Posterior vena cava (tissue), 2 donors: ENCODE measurements at places on chromosomes 3 and 15.

- DNase-seq = no peak
Measured at GRCh38 chr3:32340611-32341365, 50.9 kb upstream of the CMTM7 start.

GRCh38 chr3:179336345-179336929 is 11.1 kb upstream of the MFN1 start:
- DNase-seq = no peak

GRCh38 chr3:33131331-33132018 is 17.7 kb downstream of the CRTAP start:
- DNase-seq = no peak

GRCh38 chr3:154548341-154548740 is 118.4 kb upstream of the GPR149 start:
- DNase-seq = no peak

- DNase-seq = no peak
Measured at GRCh38 chr15:38202361-38202760, 50.3 kb upstream of the SPRED1 start.

GRCh38 chr3:35658686-35659085 is 19.4 kb downstream of the ARPP21 start:
- DNase-seq = no peak

- no peak for DNase-seq
Measured at GRCh38 chr3:194521510-194522260, 34.9 kb upstream of the ATP13A3 start.

DNA sequence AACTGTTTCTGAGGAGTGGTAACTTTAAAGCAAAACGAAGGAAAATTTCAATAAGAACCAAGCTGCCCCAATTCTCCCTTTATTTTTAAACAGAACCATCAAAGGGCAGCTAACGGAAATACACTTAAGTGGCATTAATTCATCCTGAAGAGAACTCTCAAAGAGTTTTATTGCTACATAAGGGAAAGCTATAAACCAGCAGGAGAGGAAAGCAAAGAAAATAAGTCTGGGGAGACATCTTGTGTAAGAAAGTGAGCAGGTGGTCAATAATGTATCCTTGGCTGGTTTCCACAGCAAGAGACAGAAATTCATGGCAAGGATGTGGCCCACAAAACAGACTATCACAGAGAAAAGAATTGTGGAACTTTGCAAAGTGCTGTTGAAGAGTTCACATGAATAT is 40.0 kb upstream of the CMSS1 start:
- no peak for DNase-seq

DNA sequence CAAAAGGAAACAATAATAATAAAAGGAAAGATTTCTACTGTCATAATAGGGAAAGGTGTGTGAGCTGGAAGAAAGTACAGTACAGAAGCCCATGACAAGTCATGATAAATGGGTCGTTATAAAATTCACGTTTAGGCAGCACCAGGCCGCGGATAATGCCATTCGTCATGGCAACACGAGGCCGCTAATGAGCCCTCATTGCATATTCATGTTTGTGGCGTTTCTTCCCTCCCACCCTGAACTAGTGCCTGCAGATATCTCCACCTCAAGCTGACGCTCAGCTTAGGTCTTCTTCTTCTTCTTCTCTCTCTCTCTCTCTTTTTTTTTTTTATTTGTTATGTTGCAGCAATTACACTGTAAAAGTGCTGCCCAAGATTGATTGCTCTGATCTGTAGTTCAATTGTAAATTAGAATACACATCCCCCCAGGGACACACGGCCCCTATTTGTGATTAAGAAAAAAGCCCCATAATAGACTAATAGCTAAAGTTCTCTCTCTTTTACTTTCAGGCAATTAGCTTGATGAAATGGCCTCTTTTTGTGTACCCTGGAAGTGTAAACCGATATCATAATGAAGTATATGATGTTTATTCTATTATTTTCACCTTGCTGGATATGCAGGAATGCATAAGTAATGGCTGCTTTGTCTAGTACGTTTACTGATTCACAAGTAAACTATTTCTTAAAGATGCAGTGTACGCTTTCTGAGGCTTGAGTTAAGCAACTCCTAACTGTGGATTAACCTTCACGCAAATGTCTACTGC is 61.9 kb upstream of the NR2F2 start:
- no peak for DNase-seq

DNA sequence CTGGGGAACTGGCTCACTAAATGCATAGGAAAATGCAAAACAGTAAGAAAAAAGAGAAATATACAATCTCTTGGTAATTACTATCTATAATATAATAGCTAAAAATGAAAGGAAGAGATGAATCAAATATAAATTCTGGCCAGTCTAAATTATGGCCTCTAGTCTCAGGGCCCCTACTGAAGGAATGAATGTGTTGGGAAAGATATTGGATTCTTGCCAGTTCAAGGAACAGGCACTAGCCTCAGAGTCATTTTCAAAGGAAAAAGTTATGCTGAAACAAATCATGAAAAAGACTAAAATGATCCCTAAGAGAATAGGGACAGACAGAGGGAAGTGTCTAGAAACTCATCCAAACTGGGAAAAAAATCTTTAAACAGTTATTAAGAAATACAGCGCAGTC is 62.4 kb downstream of the C3orf80 start:
- DNase-seq = no peak

GRCh38 chr3:131371688-131372066 is 9.9 kb upstream of the NUDT16 start:
- DNase-seq = no peak

DNA sequence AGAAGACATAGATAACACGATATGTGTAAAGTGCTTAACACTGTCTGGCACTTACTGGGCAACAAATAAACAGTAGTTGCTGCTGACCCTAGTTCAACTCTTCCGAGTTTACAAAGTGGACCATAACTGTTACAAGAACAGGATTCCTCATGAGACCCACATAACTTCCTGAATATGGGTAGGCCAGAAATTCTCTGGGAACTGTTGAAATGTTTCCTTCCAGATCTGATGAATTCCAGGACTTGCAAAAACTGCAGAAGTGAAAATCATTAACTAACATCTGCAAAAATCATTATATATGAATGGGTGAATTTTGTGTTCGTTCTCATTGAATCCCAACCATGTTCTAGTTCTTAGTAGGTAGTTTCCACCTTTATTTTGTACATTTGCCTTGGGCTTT is 181.7 kb upstream of the MME start:
- no peak for DNase-seq

GRCh38 chr3:162512488-162512887 is 1015.9 kb downstream of the OTOL1 start:
- DNase-seq = no peak

DNA sequence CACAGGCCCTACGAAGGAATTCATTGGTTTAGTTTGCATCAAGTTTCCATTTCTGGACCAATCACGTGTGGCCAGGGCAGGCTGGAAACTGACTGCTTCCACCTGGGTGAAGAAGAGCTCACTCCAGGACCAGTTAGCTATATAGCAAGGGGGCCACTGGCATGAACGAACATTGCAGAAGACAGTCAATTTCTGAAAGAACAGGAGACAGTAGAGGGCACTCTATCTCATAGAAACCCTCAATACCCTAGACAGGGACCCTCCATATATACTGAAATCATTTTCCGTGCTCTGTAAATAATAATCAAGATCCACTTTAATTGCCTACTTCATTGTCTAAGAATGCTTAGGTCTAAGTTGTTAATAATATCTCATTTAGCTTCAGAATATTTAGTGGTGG is 215.6 kb downstream of the CADPS start:
- DNase-seq = no peak

GRCh38 chr3:32500231-32500630 is 2.4 kb downstream of the CMTM6 start:
- no peak for DNase-seq

DNA sequence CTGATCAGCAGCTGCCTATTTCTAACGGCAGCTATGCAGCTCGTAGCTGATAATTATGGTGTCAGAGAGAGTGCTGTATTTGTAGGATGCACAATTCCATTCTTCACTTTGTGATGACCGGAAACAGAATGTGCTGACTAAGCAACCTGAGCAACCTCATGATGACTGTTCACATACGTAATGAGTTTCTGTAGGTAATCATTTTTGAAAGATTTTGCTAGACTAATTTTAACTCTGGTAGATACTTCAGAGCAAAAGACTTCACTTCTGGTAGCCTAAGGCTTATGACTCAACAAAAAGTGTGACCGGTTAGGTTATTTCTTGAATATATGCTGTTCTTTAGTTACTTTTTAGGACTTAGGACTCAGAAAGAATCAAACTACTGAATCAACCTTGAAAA is 567.7 kb downstream of the NAALADL2 start:
- no peak for DNase-seq

- no peak for DNase-seq
Measured at GRCh38 chr15:60819860-60820259, 340.9 kb upstream of the ICE2 start.

GRCh38 chr3:155031186-155031585 is 48.9 kb upstream of the MME start:
- no peak for DNase-seq

- no peak for DNase-seq
Measured at GRCh38 chr3:138332472-138333073, 2.9 kb upstream of the NME9 start.

GRCh38 chr3:72782521-72782920 is 65.7 kb downstream of the SHQ1 start:
- DNase-seq = no peak

- no peak for DNase-seq
Measured at GRCh38 chr15:90210593-90210992, 9.5 kb downstream of the SEMA4B start.

GRCh38 chr15:44394062-44394461 is 33.4 kb upstream of the CTDSPL2 start:
- DNase-seq = no peak

DNA sequence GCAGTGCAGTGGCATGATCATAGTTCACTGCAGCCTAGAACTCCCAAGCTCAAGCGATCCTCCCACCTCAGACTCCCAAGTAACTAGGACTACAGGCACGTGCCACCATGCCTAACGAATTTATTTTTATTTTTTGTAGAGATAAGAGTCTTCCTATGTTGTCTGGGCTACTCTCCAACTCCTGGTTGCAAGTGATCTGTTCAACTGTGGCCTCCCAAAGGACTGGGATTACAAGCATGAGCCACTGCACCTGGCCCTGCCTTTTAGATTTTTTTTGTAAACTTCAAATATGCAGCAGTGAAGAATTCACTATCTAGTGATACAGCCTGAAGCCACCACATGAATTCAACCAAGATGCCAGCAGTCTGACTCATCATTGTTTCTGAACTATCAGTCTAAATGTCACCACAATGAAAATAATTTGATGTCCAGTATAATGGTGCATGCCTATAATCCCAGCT is 32.7 kb downstream of the UBXN7 start:
- DNase-seq = no peak

DNA sequence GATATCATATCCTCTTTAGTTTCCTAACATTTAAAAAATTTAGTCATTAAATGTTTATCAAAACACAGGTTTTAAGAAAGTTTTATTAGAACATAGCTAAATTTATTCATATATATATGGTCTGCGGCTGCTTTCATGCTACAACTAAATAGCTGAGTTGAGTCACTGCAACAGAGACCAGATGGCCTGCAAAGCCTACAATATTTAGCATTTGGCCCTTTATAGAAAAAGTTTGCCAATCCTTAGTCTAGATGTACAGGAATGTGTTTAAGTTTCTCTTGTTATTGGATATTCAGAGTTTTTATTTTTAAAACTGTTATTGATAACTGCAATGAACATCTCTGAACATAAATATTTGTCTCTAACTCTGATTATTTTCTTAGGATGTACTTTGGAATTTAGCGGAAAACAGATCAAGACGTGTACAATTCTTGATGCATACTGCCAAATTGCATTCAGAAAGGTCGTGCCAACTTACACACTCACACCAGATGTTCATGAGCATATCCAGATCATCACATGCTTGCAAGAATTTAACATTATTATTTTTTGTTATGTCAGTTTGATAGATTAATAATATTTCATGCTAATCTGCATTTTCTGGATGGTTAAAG is 157.9 kb downstream of the STAC start:
- no peak for DNase-seq

DNA sequence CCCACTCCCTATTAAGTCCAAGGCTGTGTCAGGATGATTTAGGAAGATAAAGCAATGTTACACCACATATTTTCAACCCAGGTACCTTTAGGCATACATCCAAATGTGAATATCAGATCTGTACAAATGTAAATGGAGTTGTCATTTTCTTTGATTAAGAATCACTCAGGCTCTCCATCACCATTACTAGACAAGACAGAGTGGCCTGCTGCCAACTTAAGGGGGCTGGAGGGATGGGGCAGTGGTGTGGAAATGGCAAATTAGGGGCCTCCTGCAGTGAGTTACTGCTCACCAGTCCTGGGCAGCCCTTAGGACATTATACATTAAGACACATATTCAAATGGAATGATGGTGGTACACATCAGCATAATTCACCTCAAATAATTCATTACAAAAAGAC is 211.0 kb downstream of the TNIK start:
- DNase-seq = no peak

DNA sequence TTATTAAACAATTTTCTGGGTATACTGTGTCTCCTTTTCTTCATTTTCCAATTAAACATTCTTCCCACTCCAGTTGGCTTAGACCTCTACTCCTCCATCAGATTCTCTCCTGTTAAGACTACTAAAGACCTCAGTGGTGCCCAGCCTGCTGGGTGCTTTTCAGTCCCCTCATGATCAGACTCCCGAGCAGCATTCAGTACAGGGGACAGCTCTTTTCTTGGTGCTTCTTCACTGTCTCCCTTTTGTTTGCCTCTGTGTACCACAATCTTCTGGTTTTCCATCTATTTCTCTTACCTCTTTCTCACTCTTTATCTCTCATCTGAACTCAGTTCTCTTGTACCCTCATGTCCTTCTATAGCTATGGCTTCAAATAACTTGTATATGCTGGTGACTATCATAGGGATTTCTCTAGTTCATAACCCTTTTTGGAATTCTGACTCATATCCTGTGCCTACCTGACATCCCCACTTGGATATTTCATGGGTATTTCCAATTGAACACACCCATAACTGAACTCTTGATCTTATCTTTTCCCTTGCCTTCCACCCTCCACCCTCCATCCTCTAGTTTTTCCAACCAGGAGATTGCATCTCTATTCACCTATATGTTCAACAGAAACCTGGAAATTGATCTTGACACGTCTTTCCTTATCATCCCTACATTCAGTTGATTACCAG is 55.6 kb upstream of the ABHD10 start:
- DNase-seq = no peak

DNA sequence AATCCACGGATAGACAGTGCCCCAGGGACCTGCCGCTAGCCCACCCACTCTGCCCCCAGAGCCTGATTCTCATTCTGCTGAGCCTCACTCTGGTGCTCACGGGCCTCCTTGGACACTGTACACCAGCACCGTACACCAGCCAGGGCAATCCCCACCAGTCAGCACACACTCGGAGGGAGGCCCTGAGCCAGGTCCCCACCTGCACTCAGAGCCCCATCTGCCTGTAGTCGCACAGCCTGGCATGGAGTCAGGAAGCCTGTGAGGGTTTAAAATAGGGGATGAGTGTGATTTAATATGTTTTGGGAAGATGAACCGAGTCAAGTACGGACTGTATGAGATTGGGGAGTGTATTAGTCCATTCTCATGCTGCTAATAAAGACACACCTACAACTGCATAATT is 223.0 kb downstream of the SLCO3A1 start:
- DNase-seq = no peak

- DNase-seq = no peak
Measured at GRCh38 chr15:77038312-77039216, 32.3 kb downstream of the TSPAN3 start.
